ENCODE measurements at places on chromosomes 7 and 10.

DNA sequence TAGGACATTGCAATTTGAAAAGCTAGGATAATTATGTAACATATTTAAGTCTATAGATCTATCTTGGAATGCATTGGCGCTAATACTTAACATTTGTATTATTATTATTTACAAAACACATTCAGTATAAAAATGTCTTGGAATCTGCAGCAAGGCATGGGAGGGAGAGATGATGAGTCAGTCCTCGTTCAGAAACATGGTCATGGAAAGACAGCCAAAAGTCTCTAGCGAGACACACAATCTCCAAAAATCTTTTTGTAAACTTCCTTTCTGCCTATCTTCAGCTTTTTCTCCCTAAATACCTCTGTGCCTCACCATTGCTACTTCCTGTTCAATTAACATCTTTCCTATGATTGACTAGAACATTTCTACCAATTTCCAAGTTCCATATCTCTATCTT is 188.4 kb upstream of the CACNA2D1 start:
- no peak for DNase-seq

- DNase-seq = no peak
These were observed 596.4 kb upstream of the GHITM start for GRCh38 chr10:83542774-83543411.

- DNase-seq = no peak
These were observed 8.0 kb downstream of the SLC18A2 start for GRCh38 chr10:117248750-117249465.

DNA sequence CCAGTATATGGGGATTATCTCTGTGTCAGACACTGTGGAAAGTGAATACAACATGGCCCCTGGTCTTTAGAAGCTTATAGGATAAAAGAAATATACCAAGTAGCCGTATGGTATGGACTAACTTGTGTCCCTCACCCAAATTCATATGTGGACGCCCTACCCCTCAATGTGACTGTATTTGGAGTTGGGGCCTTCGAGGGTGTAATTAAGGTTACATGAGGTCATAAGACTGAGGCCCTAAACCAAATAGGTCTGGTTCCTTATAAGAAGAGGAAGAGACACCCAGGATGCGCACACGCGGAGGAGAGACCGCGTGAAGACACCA is 36.3 kb downstream of the ASB13 start:
- DNase-seq = no peak

GRCh38 chr7:2903682-2904162 is 59.6 kb upstream of the GNA12 start:
- DNase-seq = no peak

- no peak for DNase-seq
These were observed 50.9 kb downstream of the SGCE start for GRCh38 chr7:94605031-94605430.

DNA sequence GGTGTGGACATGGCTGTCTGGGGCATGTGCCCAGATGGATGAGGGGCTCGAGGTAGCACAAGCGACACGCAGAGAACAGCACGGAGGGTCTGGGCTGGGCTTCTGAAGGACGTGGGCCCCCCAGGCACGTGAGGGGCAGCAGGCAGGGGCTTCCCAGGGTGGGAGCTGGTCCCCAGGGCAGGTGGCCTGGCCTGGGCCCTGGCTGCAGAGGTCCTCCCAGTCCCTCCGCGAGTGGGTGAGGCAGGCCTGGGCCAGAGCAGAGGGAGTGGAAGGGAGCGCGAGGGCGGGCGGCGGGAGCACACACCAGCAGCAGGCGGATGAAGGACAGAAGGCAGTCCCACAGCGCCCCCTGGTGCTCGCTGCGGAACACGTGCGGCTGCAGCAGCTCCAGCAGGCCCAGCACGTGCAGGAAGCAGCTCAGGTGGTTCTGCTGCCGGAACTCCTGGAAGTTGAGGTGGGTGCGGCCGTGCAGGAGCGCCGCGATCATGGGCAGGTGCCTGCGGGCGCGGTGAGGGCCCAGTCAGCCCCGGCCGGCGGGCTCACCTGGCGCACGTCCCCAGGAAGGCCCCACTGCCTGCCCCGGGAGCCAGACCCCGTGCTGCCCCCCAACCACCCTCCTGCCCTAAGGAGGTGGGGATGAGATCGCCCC is 14.7 kb upstream of the MICALL2 start:
- DNase-seq = peak; percentile 78

GRCh38 chr10:26556748-26557640 is 118.9 kb downstream of the APBB1IP start:
- peak; percentile 47 for DNase-seq

DNA sequence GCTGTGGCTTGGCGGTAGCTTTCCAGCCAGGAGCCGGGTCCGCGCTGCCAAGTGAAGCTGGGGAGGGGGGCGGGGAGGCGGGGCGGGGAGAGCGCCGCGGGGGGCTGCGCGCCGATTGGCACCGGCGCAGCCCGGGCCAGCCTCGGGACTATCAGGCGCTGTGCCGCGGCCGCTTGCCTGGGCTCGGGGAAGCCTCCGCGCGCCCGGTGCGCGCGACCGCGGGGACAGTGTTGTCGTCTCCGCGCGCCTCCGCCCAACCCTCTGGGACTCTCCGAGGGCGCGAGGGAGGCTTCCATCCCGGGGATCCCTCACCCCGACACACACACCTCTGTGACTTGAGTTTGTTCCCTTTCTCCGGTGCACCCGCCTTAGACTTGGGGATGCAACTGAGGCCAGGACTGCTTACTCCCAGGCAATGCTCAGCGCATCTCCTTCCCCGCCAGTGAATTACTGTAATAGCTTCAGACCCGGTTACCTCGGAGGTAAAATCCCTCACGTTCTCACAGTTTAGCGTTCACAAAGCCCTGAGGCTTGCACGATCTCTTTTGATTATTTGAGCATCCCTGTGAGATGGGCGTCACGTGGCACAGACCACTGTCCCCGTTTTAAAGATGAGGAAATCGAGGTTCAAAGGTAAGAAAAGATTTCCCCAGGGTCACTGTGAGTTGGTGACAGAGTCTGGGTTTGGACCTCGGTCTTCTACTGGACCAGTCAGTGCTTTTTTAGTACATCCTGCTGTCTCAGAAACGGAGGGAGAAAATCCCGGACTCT is at the start of gene NKX1-2:
Gene NKX1-2, minus strand, starts transcription at position 24 of the 771 bp plus-strand sequence. CDS start 92 bp downstream, outside the sequence.
- DNase-seq = peak; percentile 63

GRCh38 chr7:25855854-25856782 is 295.9 kb upstream of the NFE2L3 start:
- no peak for DNase-seq

- DNase-seq = peak; percentile 92
These were observed 54.4 kb downstream of the MCMBP start for GRCh38 chr10:119817991-119818888.

DNA sequence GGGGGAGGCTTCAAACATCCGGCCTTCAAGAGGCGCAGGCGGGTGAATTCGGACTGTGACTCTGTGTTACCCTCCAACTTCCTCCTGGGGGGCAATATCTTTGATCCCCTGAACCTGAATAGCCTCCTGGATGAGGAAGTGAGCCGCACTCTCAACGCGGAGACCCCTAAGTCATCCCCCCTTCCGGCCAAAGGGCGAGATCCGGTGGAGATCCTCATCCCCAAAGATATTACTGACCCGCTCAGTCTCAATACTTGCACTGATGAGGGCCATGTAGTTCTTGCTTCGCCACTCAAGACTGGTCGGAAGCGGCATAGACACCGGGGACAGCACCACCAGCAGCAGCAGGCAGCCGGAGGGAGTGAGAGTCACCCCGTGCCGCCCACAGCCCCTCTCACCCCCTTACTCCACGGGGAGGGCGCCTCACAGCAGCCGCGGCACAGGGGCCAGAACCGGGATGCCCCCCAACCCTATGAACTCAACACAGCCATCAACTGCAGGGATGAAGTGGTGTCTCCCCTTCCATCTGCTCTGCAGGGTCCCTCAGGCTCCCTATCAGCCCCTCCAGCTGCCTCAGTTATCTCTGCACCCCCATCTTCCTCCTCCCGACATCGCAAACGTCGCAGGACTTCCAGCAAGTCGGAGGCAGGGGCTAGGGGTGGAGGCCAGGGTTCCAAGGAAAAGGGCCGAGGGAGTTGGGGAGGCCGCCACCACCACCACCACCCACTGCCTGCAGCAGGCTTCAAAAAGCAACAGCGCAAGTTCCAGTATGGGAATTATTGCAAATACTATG is 1.1 kb downstream of the MEPCE start:
- no peak for DNase-seq

DNA sequence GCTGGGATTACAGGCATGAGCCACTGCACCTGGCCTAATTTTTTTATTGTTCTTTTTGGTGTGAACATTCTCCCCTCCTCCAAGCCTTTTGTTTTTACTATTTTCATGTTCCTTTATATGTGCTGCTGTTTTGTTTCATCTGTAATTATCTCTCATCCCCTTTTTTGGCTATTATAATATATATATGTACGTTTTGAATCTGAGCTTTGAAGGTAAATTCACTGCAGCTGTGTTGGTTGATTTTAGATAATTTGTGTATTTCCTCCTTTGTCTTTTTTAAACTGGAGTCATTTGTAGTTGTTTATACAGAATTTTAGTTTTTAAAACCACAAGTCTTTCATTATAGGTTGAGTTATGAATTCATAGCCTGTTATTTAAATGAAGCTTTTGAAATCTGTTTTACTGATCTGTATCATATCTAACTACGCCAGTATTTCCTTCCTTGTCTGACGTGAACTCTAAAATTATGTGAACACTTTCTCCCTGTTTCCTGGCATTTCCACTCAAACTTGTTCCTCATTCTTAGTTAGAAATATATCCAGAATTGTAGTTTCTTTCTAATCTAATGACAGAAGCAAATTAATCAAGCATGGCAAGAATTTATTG is 54.9 kb downstream of the PTEN start:
- DNase-seq = no peak

GRCh38 chr7:98077762-98078161 is 28.9 kb upstream of the LMTK2 start:
- DNase-seq = no peak

GRCh38 chr7:91345449-91345848 is 81.2 kb downstream of the FZD1 start:
- DNase-seq = no peak

GRCh38 chr7:103501206-103501605 is 55.2 kb upstream of the SLC26A5 start:
- DNase-seq = no peak

GRCh38 chr7:34011017-34011695 is 105.8 kb downstream of the BMPER start:
- DNase-seq = no peak

GRCh38 chr10:7720478-7720877 is 17.4 kb downstream of the ITIH2 start:
- no peak for DNase-seq

- DNase-seq = no peak
These were observed 206.9 kb upstream of the AGK start for GRCh38 chr7:141344153-141344935.

GRCh38 chr10:43402880-43403452 is 6.0 kb downstream of the HNRNPF start:
- DNase-seq = no peak

GRCh38 chr7:33156441-33156840 is 27.1 kb downstream of the BBS9 start:
- no peak for DNase-seq

GRCh38 chr10:47051741-47052238 is 140.6 kb downstream of the PTPN20 start:
- no peak for DNase-seq

- DNase-seq = no peak
These were observed 43.3 kb upstream of the HBP1 start for GRCh38 chr7:107125475-107125874.

DNA sequence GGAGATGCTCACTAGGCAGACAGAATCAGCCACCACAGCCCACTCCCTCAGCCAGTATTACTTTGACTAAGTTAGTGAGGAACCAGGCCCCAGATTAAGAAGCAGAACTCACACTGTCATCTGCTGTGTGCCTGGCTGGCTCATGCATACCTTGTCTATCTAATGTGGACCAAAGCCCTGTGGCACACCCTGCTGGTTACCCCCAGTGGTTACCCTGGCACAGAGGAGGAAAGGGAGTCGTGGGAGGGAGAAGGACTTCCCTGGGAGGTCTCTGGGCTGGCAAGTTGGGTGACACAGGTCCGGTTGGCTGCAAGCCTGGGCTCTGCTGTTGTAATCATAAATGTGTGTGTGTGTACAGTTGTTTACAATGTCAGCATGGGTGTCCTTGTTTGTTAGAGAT is 7.5 kb upstream of the SH2D4B start:
- DNase-seq = no peak

- DNase-seq = no peak
These were observed 230.7 kb upstream of the PODXL start for GRCh38 chr7:131787101-131787500.

DNA sequence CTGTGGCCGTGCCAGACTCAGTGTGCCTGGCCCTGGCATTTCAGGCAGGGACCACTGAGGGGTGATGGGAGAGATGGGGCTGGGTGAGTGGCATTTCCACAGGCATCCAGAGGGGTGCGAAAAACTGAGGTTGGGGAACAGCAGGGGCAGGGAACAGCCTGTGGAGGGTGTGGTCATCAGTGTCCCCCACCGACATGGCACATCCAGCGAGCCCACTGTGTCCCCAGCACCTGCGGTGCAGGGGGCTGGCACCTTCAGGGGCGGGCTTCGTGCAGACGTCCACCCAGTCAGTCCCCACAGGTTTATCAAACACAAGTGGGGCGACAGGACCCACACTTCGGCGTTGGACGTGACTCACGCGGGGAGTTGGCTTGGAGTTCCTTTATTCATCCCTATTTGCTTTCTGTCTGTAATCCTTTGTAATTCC is 14.8 kb downstream of the CUX1 start:
- no peak for DNase-seq

DNA sequence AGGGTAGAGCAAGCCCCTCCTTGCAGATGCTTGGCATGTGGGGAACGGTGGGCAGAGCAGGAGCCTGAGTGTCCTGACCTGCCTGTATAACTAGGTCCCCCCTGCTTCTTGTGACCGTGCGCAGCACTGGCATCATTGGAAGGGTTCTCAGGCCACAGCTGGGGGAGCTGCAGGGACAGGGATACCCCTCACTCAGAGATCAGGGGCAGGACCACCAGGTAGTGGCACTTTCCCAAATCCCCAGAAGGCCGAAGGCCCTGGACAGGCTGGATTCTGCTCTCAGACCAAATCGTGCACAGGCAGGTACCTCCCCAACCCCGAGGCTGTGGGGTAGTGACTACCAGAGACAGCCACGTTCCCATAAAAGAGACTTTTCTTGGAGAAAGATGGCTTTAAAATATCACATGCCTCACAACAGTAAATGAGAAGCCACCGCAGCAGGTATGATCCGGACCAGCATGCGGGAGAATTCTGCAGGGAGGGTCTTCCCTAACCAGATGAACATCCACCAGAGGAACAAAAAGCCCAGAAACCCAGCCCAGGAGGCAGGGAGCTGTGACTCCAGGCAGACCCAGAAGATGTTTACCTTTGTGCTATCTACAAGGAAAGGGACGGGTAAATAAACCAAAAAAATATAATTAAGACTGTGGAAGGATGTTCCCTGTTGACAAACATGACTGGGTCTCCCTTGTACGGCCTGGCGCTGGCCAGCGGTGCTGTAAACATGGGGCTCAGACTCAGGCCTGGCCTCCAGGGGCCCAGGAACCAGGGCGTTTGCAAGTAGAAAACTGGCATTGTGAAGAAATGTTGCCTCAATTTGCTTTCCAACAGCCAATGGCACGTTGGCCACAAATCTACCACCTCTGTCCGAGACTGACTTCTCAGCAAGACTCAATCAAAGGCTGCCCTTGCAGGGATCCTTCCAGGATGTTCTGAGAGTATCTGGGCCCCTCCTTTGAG is 180.0 kb downstream of the TNS3 start:
- DNase-seq = no peak

- no peak for DNase-seq
These were observed 18.9 kb upstream of the UNC5B start for GRCh38 chr10:71193516-71193915.
